ENCODE measurements at places on chromosomes 4 and X.

DNA sequence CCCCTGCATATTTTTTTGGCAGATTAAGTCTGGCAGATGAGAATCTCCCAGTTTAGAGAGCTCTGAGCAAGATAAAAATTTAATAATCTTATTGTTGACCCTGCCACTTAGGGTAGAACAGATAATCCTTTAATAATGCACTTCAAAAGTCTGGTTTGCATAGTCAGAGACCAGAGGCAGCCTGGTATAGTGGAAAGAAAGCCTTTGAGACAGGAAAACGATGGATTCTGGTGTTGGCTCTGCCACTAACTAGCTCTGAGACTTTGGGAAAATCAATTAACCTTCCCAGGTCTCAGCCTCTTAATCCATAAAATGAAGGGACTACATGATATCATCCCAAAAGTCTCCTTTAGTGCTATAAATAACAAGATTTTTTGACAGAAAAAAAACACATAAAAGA lies 824.5 kb downstream of the STIM2 start:
- DNase-seq: no peak

- no peak for DNase-seq
Observed at GRCh38 chrX:136999024-136999423, 34.8 kb downstream of the GPR101 start.

DNA sequence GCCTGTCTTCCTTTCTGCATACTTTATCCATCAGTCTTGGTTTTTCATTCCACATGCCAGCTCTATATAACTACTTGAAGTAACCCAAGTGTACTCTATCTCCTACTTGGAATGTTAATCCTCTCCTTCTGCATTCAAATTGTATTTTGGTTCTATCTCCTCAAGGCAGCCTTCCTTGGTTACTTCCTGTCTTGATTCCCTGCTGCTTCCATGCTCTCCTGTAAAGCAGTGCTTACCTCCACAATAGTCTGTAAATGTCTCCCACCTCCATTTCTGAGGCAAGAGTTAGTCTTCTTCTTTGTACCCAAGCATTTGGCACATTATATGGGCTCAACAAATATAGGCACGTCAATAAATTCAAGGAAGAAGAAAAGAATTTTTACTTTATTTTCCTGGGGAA lies 298.4 kb downstream of the ARHGAP24 start:
- DNase-seq: no peak

- no peak for DNase-seq
Observed at GRCh38 chr4:104967034-104967401, 179.7 kb upstream of the TET2 start.

DNA sequence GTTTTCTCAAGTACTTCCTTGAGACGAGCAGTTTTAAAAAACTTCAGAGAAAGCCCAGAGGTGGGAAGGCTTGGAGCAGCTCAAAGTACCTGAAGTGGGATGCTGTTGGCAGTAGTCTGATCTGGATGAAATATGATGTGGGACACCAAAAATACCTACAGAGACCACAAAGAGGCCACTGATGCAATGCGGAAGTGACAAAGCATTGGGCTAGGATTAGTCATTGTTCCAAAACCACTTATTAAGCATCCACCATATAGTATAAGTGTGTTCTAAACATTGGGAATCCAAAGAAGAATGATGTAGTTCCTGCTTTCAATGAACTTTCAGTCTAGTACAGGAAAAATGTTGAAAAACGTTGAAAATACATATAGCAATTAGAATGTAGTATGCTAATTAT lies 386.1 kb upstream of the CNKSR2 start:
- DNase-seq: no peak

All from T follicular helper cell (primary cell).